ENCODE measurements at places on chromosomes 11 and 22. TPM values are rescaled to one million over a fixed set of nuclear protein-coding genes. Genes with fewer than 3 reads are reported as not detected.

The HSD17B12 gene
- 81.6 TPM for total RNA-seq

The PLXNB2 gene
- total RNA-seq, result 362 TPM

- no peak for DNase-seq
Observed at GRCh38 chr11:12271826-12272366, 105.5 kb upstream of the PARVA start.

- DNase-seq, result no peak
Observed at GRCh38 chr11:13776134-13776815, 107.8 kb downstream of the FAR1 start.

DNA sequence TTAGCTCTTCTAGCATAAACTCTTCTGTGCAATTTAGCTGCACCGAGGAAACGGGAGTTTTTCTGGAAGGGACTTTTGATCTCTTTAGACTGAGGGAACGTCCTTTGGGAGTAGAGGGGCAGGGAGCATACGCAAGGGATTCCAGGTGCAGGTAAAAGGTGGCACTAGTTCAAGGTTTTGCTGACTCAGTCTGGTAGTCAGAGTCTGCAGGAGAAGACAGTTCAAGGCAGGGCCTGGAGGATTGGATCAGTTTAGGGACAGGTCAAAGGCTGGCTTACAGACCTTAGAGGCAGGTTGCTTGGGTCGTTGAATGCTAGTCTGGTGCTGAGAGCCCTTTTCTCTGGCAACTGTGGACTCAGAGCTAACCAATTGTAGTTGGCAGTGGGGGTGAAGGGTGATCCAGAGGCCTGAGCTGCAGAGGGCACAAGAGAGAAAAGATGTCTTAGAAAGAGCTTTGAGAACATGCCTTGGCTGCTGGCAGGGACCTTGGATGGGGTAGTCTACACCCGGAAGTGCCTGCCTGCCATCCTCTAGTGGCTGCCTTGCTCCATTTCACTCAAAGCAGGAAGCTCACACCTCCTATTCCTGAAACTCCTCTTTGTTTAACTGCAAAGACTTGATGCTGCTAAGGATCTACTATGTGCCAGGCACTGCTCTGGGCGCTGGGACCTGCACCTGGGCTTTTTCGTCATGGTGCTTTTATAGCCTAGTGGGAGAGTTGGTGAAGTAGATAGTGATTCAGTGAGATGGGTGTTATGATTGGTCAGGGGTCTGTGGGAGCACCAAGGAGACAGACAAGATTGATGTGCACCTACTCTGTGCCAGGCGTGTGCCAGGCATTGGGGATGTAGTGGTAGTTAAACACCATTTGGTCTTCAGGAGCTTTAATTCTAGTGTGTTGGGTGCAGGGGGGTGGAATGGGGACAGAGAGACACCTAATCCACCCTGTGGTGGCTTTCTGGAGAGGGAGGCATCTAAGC lies 17.1 kb downstream of the MIAT start:
- DNase-seq, result no peak

- no peak for DNase-seq
Observed at GRCh38 chr22:40036591-40037225, 42.0 kb downstream of the FAM83F start.

DNA sequence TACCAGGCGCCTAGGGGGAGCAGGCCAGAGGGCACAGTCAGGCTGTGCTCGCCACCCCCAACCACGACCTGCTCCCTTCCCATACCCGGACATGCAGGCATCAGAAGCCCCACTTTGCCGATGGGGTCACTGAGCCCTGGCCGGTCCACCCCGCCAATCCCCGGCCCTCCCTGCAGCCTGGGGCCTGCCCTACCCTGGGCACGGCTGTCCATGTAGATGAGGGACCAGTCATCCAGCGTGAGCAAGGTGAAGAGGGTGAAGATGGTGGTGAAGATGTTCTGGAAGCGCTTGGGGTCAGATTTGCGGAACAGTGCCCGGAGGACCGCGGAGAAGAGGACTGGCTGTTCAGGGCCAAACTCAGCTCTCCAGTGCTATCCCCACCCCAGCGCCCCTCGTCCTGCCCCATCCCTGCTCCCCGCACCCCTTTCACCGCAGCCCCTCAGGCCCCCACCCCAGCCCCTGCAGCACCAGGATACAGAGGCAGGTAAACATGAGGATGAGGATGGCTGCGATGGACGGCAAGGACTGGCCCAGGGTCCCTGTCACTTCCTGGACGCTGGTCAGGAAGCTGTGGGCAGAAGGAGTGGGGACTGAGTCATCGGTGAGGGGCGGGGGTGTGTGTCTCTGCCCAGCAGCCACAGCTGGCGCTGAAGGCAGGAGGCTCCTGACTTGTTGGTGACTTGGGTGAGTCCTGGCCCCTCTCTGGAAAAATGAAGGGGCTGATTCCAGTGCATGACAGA lies 5.5 kb downstream of the CATSPER1 start:
- no peak for DNase-seq

The OR6T1 gene
- total RNA-seq, result not detected

DNA sequence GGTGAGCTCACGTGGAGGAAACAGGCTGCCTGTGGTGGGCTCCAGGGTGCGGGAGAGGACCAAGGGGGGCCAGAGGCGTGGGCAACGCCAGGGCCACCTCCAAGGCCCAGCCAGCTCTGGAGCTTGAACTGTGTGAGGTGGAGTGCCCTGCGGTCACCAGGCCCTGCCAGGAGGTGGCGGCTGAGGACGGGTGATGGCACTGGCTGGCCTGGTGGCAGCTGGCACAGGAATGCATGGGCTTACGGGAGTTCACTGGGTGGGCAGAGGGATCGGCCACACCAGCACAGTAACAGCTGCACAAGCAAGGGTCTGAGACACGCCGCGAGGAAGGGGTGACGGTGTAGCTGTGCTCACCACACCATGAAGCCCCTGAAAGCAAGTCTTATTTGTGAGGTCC lies 15.8 kb downstream of the TOLLIP start:
- no peak for DNase-seq

The CALCB gene
- total RNA-seq, result not detected

DNA sequence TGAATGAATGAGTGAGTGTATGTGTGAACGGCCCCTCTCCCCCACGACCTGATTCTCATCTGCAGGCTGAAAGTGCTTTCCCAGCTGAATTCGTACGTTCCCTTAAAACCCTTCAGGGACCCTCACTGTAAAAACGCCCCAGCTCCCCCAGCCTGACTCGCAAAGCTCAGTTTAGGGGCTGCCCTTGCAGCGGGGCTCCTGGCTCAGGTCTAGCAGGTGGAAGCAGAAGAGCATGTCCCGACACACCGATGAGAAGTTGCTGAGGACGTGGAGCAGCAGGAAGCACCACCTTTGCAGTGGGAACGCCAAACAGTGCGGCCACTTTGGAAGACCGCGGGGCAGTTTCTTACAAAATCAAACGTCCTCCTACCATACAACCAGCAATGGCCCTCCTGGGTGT lies 3.6 kb upstream of the MRPL23 start:
- peak; percentile 56 for DNase-seq

- no peak for DNase-seq
Observed at GRCh38 chr11:61732705-61733104, 19.7 kb upstream of the MYRF start.

The SPI1 gene
- not detected for total RNA-seq

GRCh38 chr11:115963156-115963555 lies 458.9 kb upstream of the CADM1 start:
- no peak for DNase-seq

The PATE2 gene
- total RNA-seq, result not detected

- DNase-seq, result no peak
Observed at GRCh38 chr11:64850979-64851567, 6.6 kb upstream of the CDC42BPG start.
